Fibroblast of pulmonary artery (primary cell): ENCODE measurements at places on chromosomes 7 and 10.

GRCh38 chr10:119654540-119654939 is 3.4 kb downstream of the BAG3 start:
- DNase-seq, result no peak

- DNase-seq, result no peak
These were observed 14.2 kb downstream of the FBH1 start for GRCh38 chr10:5904227-5904626.

DNA sequence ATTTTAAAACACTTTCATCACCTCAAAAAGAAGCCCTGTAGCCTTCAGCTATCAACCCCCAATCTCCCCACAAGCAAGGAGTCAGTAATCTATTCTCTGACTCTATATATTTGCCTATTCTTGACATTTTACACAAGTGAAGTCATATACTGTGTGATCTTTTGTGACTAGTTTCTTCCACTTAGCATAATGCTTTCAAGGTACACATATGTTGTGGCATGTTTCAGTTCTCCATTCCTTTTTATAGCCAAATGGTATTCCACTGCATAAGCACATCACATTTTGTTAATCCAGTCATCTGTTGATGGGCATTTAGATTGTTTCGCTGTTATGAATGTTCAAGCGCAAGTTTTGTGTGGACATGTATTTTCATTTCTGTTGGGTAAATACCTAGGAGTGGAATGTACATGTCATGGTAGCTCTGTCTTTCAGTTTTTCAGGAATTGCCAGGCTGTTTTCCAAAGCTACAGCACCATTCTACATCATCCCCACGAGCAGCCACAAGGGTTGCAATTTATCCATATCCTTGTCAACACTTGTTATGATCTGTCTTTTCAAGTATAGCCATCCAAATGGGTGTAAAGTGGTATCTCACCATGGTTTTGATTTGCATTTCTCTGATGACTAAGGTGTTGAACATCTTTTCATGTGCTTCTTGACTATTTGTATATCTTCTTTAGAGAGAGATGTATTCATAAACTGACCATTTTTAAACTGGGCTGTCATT is 405.6 kb downstream of the KCNMA1 start:
- no peak for DNase-seq

- DNase-seq, result peak; percentile 77
These were observed 3.8 kb upstream of the DMTF1 start for GRCh38 chr7:87148332-87148955.

- DNase-seq, result no peak
These were observed 82.6 kb downstream of the LRRN3 start for GRCh38 chr7:111173528-111173927.

DNA sequence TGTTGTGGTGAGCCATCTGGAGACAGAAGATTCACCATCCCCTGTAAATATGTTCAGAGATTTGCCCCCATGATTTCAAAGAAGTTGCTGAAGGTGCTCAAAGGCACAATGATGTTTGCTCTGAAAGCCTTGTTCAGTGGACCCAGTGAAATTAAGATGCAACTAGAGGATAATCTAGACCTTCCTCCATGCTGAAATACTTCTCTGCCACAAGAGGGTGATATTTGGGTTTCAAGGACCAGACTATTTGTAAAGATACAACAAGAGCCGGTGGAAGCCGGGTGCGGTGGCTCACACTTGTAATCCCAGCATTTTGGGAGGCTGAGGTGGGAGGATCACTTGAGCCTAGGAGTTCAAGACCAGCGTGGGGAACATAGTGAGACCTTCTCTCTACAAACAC is 13.5 kb upstream of the MSRB2 start:
- DNase-seq, result peak; percentile 37

DNA sequence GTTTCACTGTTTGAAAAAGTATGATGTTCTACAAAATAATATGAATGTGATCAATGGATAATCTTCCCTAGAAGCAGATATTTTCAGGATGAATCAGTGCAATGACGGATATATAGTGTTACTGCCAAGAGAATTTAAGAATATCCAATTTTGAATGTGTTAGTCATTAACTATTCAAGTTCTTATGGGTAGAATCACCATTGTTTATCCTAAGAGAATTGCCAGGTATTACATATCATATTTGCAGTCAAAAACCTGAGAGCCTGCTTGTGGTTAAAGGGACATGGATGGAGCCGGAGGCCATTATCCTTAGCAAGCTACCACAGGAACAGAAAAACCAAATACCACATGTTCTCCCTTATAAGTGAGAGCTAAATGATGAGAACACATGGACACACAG is 26.9 kb downstream of the AHR start:
- DNase-seq, result no peak

- DNase-seq, result no peak
These were observed 13.9 kb upstream of the PLXNA4 start for GRCh38 chr7:132590162-132590561.

- DNase-seq, result peak; percentile 78
These were observed 100.9 kb upstream of the YAE1 start for GRCh38 chr7:39465055-39465929.

- DNase-seq, result no peak
These were observed 51.2 kb downstream of the SP8 start for GRCh38 chr7:20735346-20736065.

DNA sequence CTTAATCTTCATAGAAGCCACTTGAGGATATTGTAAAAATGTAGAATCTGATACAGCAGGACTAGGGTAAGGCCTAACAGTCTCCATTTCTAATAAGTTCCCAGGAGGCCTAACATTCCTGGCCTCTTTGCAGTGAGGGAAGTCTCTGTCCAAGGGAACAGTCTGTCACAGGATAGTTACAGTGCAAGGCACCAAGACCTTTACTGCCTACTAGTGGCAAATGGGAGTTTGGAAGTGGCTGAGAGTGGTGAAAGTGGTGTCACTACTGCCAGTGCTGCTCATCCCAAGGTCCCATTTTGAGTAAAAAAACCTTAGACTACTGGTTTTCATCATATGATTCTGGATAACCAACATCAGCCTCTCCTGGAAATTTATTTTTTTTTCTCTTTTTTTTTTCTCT is 619.5 kb upstream of the SEMA3D start:
- no peak for DNase-seq

DNA sequence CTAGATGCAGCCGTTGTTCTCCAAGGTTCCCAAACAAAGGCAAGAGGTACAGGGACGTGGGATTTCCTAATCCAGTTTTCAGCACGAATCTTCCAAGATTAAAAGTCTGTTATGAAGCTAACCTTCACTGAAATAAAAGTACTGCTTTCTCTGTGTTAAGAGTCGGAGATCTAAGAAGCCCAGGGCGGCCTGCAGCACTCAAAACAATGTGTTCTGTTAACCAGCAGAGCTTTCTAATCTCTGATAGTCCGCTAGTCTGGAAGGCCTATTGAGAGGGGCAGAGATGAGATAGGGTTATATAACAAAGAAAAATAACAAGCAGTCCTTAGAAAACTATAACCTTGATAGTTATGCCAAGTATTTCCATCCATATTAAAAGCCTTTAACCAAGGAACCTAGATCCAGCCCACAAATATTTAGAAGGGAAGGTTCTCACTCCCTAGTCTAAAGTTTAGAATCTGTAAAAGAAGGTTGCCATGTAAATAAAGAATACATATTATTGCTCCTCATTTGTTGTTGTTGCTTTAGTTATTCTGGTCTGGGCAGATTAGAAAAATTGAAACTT is 106.3 kb upstream of the SVIL start:
- no peak for DNase-seq

DNA sequence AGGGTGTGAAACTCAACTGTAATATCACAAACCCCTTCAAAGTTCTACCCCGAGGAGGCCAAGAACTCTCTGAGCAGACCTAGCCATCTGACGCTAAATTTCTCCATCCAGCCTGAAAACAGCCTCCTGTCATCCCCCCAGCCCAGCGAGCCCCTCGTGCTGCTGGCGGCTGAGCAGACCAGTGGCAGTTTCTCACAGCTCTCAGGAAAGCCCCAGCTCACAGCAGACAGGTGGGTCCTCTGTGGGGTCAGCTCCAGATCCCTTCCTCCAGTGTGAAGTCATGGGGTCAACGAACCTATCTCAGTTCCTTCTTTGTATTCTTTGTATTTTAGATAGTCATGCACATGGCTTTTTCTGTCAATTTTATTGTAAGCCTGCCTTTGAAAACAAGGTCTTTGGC is 7.8 kb downstream of the GARIN1A start:
- DNase-seq, result no peak

- DNase-seq, result no peak
These were observed 51.8 kb upstream of the FAM3C start for GRCh38 chr7:121447911-121448300.

- DNase-seq, result peak; percentile 5
These were observed 36.2 kb upstream of the HECW1 start for GRCh38 chr7:43076189-43076605.

DNA sequence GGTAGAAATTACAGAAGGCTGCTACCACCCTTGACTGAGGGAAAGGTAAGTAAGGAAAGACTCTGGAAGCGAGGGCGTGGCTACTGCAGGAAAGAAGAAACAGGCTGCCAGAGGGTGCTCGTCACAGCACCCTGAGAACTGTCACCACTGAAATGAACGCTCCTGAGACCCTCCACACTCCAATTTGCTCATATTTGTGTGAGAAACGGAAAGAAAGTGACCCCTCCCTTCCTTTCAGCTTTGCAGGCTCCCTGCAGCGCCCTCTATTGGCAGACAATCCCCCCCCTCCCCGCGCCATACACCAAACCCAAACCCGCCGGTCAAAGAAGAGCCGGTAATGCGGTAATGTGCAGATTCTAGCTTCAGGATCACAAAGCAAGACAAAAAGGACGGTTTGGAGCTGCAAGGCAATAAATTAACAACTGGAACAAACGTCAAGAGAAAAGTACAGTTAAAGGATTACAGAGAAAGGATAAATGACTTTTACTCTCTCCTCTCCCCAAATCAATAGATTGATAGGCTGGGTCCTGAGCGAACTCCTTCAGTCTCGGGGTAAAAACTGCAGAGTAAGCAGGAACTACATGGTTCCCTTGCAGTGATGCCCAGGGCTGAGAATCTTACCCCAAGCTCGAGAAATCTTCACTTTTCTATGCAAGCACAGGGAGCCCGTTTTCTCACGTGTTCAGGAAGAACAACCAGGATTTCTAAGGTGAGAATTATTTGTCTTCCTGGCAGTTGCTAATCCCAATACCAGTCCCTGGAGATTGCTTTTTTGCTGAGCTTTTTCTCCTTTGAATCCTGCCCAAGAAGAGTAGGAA is 47.6 kb downstream of the STEAP1B start:
- DNase-seq, result peak; percentile 38

GRCh38 chr10:81814842-81815241 is 60.2 kb upstream of the NRG3 start:
- DNase-seq, result no peak

- no peak for DNase-seq
These were observed 82.0 kb downstream of the FOXL3 start for GRCh38 chr7:371779-372545.

DNA sequence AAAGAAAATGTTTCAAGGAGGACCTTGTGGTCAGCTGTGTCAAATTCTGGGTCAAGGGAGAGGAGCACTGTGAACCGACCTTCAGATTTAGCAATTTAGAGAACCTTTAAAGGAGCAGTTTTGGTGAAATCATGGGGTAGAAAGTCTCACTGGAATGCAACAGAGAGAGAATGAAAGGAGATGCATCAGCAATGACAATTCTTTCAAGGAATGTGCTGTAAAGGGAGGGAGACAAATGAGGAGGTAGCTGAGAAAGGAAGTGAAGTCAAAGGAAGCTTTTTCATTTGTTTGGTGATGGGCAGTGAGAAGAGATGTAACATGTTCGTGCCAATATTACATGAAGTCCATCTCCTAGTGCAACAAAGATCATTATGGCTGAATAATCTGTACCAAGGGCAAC is 166.0 kb downstream of the TSPAN12 start:
- DNase-seq, result no peak

DNA sequence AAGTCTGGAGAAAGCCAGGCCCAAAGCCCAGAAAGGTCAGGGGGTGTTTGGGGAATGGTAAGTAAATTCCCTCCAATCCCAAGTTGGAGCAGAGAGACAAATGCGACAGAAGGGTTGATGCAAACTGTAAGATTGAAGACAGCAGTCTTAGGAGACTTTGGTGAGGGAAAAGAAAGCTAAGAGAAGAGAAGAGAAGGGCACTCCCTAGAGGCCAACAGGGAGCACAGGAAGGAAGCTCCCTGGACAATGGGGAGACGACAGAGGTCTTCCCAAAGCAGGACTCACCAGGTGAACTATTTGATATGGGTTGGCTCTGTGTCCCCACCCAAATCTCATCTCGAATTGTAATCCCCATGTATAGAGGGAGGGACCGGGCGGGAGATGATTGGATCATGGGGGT is 151.5 kb downstream of the KIF20B start:
- DNase-seq, result no peak

DNA sequence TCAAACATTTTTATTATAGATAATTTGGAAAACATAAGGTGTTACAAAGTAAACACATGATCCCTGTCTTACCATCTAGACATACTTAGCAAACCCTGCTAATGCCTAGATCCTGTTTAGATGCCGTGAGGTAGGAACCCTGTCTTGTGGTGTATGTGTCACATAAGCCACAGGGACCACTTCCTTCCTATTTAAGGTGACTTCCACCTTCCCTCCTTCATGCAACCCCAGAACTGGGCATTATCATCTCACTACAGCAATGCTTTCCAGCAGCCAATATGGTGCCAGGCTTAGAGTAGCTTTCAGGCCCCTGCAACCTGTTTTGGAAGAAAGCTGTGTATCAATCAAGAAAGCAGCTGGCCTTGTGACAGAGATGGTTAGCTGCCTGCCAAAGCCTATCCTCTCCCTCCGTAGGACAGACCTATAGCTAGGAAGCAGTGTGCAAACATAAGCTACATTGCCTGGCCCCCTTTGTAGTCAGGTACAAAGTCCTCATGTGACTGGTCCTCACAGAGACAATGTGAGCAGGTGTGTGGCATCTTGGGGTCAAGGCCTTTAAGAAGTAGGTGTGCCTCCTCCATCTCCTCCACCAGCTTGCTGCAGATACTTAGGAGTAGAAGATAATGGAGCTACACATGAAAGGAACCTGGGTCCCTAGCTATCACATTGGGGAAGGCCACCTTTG is 146.8 kb downstream of the SPAG6 start:
- DNase-seq, result no peak

GRCh38 chr10:20303453-20304152 is 487.4 kb downstream of the PLXDC2 start:
- DNase-seq, result no peak

DNA sequence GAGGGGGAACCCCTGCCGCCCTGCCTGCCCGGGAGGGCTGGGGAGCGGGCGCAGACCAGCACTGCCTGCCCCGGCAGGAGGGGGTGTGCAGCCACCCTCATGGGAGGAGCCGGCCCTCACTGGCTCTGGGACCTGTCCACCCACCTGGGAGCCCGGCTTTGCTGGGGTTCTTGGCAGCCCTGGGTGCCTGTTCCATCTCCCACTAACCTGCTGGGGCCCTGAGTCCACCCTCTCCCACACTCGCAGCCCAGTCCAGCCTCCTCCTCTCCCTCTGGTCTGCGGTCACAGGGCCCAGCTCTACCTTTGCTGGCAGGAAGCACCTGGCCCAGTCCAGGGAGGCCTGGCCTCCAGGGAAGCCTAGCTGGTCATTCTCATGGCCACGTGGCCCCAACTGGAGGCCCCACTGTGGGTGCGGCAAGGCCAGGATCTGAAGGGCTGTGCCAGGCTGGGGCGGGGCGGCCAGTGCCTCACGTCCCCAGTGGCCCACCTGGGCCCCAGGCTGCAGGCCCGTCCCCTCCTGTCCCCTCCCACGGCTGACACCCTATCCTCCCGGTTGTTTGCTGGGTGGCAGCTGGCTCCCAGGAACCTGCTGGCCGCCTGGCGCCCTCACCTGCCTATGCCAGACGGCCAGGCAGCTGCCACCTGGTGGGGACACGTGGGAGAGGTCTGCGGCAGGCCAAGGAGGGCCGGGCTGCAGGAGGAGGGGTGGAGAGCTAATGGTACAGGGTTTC is at the start of gene TMEM184A:
TMEM184A (minus strand) TSS at position 393 of the 731 bp plus-strand sequence. CDS start 721 bp downstream, outside the sequence.
- no peak for DNase-seq
